ENCODE measurements at places on chromosomes 1 and 21.

- DNase-seq, result no peak
Observed at GRCh38 chr21:45465611-45466329, 60.8 kb downstream of the COL18A1 start.

DNA sequence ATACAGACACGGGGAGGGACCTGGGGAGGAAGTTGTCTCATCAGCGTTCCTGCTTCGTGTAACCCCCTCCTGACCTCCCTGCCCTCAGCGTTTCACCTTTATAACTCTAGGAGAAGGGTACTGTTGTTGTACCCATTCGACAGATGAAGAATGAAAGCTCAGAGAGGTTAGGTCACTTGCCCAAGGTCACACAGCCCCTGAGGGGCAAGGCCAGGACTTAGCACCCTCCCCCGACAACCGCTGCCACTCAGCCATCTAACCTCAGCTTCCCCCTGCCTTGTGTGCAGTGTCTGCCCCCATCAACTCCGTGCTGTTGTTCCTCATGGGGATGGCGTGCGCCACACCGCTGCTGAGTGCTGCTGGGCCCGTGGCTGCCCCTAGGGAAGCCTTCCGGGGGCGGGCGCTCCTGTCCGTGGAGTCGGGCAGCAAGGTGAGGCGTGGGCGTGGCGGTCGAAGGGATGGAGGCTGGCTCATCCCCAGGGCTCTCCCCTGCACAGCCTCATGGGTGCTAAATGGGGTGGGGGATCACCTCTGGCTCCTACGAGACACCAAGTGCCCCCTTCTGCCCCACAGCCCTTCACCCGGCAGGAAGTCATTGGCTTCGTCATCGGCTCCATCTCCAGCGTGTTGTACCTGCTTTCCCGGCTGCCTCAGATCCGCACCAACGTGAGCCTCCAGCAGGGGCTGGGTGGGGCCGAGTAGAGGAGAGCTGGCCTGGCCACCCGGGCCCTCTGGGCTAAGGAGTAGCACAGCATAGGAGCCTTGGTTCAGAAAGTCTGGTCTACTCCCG lies 14.0 kb downstream of the SLC66A1 start:
- no peak for DNase-seq

- peak; percentile 67 for DNase-seq
Observed at GRCh38 chr21:19122356-19122755, 718.8 kb upstream of the TMPRSS15 start.

DNA sequence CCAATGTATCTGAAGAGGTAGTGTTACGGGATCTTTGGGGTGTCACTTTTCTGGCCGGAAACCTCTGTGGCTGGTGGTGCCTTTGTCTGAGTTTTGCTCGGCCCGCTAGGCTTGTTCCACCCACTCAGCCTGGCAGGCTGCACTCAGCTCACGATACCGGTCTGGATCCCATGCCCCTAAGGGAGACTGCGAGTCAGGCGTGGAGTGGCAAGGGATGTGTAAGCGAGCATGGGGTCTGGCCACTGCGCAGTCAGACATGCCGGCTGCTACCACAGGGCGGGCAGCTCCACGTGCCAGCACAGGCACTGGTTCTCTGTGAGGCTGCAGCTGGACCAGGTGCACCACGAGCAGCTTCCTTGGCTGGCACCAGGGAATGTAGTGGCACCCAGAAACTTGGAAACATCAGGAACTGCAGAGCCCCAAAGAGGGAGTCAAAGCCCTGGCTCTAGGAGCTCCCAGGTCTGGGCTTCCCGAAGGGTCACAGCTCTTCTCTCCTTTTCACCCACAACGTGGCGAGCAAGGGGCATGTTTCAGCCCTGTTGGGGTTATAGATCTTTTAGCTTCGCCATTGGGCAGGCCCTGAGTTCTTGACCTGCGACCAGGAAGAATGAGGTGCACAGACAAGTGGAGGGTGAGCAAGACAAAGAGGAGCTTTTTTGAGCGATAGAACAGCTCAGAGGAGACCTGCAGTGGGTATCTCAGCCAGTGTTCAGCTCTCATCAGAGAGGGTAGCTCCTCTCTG lies 23.8 kb upstream of the LRRC8C start:
- no peak for DNase-seq

DNA sequence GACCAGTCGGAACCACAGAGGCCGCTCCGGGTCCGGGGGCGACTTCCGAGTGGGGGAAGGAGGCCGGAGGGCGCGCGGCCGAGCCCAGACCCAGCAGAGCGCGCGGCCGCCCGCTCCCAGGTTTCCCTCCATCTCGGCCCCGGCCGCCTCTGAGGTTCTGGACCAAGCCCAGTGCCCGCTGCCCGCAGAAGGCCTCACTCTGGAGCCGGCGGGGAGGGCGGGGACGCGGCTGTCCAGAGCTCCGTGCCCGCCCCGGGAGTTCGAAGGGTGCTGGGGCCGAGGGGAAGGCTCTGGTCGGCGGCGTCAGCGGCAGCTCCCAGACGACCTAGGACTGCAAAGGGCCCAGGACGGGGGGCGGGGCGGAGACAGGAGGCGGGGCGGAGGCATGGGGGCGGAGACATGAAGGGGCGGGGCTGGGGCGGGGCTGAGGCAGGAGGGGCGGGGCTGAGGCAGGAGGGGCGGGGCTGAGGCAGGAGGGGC lies 48.0 kb upstream of the SLC19A1 start:
- no peak for DNase-seq

DNA sequence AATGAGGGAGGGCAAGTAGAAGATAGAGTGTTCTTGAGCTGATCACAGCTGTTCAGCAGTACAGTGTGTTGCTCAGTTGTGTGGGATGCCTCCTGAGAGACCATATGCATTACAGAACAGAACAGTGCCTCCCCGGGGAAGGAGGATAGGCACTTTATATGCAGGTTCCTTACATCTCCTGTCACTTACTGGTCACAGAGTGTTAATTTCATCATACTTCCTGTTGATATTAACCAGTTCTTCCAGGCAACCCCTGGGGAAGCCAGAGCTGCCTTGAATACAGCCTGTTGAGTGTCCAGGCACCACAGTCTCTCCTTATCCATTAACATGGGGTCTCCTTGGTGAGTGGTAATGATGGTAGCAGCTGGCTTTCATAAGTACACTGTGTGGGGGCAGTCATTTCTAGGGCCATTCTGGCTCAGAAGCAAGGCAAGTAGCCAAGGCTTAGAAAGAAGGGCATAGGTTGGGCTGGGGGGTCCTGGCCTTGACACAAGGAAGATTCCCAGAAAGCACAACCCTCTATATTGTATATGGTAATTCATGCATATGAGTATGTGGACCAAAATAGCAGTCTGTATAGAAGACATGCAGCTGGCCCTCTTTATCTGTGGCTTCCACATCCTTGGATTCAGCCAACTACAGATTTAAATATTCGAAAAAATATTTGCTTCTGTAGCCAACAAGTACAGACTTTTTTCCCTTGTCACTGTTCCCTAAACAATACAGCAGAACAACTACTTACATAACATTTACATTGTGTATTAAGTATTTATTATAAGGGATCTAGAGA lies 142.4 kb downstream of the ZP4 start:
- DNase-seq, result no peak

DNA sequence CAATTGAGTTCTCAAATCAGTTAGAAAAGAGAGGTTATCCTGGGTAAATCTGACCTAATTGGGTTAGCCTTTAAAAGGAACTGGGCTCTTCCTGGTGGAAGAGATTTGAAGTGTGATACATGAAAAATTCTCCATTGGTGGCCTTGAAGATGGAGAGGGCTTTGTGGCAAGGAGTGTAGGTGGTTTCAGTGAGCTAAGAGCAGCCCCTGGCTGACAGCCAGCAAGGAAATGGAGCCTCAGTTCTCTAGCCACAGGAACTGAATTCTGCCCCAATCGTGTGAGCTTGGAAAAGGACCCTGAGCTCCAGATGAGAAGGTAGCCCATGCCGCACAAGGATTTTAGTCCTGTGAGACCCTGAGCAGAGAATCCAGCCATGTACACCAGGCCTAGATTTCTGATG lies 12.7 kb upstream of the HYI start:
- no peak for DNase-seq

DNA sequence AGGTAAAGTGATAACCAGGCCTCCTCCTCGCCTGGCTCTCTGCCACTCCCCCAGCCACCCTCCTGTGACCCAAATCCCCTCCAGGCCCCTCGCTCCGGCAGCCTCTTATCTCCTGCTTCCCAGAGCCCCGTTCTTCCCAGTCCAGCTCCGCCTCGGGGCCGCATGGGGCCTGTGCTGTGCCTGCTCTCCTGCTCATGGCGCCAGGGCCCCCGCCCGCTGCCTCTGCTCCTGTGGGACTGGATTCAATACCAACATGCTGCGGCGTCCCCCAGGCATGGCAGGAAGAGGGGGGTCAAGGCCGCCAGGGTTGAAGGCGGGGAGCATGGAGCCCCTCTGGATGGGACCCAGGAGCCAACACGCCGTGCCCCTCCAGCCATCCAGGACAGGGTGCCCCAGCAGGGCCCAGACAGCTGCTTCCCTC lies 213.0 kb upstream of the VAMP3 start:
- no peak for DNase-seq

DNA sequence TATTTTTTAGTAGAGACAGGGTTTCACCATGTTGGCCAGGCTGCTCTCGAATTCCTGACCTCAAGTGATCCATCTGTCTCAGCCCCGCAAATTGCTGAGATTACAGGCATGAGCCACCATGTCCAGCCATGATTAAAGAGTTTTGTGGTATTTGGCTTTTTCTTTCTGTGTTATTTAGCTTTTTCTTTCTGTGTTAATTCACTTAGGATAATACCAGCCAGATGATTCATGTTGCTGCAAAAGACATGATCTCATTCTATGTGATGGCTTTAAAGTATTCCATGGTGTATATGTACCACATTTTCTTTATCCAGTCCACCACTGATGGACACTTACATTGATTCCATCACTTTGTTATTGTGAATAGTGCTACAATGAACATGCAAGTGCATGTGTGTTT lies 1135.2 kb downstream of the AMY1C start:
- DNase-seq, result no peak

DNA sequence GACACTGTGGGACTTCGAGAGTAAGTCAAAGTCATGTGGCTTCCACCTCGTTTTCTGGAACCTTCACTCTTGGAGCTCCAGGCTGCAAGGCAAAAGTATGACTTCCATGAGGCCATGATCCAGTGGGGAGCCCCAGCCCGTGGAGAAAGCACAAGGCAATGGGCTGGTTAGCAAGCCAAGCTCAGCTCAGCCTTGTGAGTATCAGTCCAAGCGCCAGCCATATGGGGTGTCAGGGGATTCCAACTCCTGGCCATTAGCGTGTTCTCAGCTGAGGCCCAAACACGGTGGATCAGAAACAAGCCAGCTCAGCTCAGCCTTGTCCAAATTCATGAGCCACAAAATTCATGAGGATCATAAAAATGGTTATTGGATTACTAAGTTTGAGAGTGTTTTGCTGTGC lies 261.0 kb downstream of the RHOU start:
- DNase-seq, result no peak

- no peak for DNase-seq
Observed at GRCh38 chr1:63323865-63324778, 1.8 kb downstream of the FOXD3 start.

DNA sequence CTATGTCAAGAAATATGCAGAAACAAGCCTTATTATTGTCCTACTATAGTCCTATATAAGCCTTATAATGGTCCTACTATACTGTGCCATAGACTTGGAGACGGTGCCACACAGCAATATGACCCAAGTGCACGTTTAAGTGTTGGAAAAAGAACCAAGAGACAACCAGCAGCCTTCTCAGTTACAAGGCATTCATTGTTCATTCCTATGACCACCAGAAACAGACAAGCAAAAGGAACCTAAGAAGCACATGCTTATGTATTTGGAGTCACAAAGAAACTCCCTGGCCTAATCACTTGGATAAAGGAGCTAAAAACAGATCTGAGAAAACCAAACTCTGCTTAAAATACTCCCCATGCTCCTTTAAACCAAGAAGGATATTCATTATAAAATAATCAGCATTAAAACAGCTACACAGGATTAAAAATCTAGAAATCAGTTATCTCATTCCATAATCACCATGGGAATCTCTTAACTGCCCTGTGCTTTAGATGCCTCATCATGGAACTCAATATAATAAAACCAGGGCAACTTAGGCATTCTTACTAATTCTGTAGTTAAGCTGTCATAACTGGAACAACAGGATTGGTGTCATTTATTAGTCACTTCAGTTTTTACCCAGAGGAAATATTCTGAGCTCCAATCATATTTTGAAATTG lies 7.0 kb downstream of the COLGALT2 start:
- no peak for DNase-seq

GRCh38 chr1:53810497-53810896 lies 27.6 kb downstream of the NDC1 start:
- DNase-seq, result no peak

Data from DMS 273 treated with DMSO at 0.1 percent for 48 hours (cell line).